ENCODE measurements at places on chromosomes 2 and 18.

DNA sequence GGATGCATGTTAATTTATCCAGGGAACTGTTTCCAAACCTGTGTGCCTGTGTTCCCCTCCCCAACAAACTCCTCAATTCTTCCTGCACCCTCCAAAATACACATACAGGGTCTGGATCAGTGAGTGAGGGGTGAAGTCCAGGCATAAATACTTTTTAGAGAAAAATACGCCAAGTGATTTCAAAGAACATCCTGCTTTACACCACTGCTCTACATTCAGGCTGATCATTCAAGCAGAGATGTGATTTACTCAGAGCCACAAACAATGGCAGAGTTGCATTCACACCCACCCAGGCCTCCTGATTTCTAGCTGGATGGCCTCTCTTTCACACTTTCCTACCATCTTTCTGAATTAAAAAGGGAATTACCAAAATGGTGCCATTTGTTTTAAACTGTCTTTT, 289.5 kb upstream of the SLC14A2 start:
- no peak for DNase-seq

DNA sequence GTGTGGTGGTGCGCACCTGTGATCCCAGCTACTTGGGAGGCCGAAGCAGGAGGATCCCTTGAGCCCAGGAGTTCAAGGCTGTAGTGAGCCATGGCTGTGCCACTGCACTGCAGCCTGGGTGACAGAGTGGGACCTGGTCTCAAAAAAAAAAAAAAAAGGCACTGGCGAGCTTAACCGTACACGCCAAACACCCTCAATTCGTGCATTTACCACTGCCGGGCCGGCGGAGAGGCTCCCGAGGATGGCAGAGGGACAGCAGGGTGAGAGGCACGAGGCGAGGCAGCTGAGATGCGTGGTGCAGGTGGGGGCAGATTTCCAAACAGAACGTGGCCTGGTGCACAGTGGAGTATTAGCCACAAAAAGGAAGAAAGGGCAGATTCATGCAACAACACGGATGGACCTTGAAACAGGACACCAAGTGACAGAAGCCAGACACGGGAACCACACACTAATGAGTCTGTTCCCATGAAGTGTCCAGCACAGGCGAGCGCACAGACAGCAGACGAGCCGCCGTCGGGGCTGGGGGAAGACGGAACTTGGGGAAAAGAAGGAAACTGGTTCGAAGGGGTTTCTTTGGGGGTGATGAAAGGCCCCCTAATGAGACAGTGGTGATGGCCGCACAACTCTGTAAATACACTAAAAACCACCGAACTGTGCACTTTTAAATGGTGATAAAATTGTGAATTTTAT, 27.4 kb downstream of the SLC66A2 start:
- peak; percentile 62 for DNase-seq

- peak; percentile 84 for DNase-seq
These were observed 137.2 kb downstream of the TRIM43 start for GRCh38 chr2:95728878-95729596.

- DNase-seq: no peak
These were observed 27.5 kb downstream of the ZNF892 start for GRCh38 chr2:95234816-95235215.

GRCh38 chr2:181140928-181141327, 160.5 kb downstream of the UBE2E3 start:
- DNase-seq: no peak

DNA sequence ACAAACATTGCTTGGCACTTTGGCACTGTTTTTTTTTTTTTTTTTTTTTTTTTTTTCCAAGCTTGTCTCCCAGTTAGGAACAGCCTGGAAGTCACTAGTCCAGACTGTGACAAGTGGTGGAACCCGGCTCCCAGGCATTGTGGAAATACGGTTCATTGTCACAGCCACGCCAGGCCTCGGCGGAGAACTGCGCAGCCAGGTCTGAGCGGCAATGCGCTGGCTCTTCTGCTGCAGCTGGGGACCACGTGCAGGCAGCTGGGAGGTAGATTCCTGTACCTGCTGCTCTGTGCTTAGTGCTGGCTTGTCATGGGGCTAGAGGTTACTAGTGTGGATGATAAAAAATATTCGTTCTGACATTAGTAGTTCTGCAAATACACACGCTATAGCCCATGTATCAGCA, 5.0 kb downstream of the NTSR2 start:
- no peak for DNase-seq

DNA sequence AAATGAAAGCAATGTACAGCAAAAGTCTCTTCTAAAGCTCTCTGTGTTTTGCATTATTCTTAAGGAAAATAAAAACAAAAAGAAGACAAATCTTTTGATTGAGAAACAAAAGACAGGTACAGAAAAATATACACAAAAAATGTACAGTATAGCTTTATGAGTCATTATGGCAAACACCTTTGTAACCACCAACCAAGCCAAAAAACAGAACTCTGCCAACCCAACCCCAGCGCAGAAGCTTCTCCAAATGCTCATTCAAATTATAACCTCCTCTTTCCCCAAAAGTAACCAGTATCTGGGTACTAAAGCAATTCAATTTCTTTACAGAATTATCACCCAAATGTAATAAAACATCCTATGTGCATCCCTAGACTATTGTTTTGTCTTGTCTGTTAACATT, 255.9 kb upstream of the STON1 start:
- no peak for DNase-seq

GRCh38 chr18:49858309-49859020, 45.1 kb upstream of the ACAA2 start:
- DNase-seq: peak; percentile 97

GRCh38 chr2:133169274-133169912, 398.9 kb downstream of the NCKAP5 start:
- no peak for DNase-seq

DNA sequence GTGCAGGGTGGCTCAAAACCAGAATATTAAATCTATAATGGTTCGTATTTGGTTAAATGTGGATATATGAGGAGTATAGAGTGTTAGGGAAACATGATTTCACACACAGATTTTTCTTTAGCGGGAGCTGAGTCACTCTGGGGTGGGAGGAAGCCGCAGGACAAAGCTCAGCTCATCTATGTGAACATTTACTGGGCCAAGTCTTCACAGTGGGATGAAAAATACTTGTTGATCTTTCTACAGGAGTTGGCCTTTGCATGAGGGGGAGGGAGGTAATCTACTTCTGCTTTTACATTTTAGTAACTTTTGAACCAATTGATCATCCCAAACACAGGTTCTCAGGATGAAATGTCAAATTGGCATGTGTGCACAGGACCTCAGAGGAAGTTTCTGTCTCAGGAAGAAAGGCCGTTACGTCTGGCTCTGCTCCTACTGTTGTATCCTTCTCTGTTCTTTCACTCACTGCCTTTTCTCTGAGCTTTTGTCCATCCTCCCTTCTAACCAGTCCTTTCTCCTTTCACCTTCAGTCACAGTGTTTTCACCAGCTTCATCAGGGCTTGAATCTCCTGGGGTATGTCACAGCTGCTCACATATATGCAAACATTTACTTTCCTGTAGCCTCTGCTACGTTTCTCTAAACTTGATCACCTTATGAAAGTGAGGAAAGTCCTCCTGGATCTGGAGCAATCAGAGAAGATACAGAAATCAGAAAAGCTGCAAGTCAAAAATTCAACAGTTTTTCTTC, 943.3 kb upstream of the FANCL start:
- DNase-seq: no peak

DNA sequence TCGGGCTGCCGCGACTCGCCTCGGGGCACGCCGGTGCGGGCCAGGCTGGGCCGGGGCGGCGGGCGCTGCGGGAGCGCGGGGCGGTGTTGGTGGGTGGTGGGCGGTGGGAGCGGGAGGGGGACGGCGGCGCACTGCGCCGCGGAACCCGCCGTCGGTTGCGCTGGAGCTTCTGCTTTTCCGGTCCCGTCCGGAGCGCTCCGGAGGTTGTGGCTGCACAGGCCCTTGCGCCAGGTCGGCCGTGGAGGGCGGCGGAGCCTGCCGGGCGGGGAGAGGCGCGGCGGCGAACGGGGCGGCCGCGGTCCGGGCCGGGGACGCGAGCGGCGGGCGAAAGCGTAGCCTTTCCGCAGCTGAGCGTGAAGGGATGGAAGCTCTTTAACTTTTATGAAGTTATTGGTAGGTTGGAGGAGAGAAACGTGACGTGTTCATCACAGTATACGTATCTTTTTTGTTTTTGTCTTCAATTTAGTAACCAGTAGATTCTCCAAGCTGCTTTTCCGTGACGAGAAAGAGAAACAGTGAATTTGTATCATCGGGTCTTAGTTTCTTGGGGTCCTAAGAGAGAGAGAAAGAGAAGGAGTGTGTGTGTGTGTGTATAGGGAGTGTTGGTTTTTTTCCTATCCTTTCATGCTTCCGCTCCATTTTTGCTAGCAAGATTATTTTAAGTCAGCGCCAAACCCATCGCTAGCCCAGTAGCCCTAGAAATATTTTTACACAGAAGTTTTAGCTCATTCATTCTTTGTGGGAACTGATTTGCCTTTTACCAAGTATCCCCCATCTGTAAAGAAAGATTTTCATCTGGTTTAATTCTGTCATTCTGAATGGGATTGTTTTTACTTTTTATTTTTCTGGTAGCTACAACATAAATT, 535 bp downstream of the ATG4B start:
- peak; percentile 96 for DNase-seq

Data from osteoblast (primary cell).